WTC11 (cell line): ENCODE measurements at places on chromosomes 11 and 22. TPM values are rescaled to one million over a fixed set of nuclear protein-coding genes. Genes with fewer than 3 reads are reported as not detected.

Gene USH1C
- 3.3 to 3.9 TPM (median 3.7 TPM) in 3 replicates for total RNA-seq

Gene MAP6
- total RNA-seq = 0.27 to 0.90 TPM (median 0.55 TPM) in 3 replicates

Gene DDX25
- 17.5 to 20.5 TPM (median 20.4 TPM) in 3 replicates for total RNA-seq

Gene MMP12
- not detected in 3 replicates for total RNA-seq

Gene CDON
- total RNA-seq = 33.0 to 34.1 TPM (median 33.3 TPM) in 3 replicates

Gene PLEKHA7
- 13.0 to 16.2 TPM (median 15.3 TPM) in 3 replicates for total RNA-seq

Gene GRAMD1B
- total RNA-seq = 22.1 to 31.5 TPM (median 23.3 TPM) in 3 replicates

Gene OR5P2
- not detected in 3 replicates for total RNA-seq

Gene CECR2
- 110 to 111 TPM (median 110 TPM) in 3 replicates for total RNA-seq

Gene TBX1
- total RNA-seq = 7.9 to 12.8 TPM (median 9.3 TPM) in 3 replicates

Gene IRF7
- 11.1 to 12.0 TPM (median 11.5 TPM) in 3 replicates for total RNA-seq

Gene RBMXL2
- total RNA-seq = not detected in 3 replicates

Gene LGALS12
- 1.1 to 1.4 TPM (median 1.4 TPM) in 3 replicates for total RNA-seq

Gene TMEM184B
- total RNA-seq = 85.9 to 89.7 TPM (median 88.1 TPM) in 3 replicates

Gene SCGB2A2
- total RNA-seq = not detected in 3 replicates

Gene CASP5
- total RNA-seq = not detected in 3 replicates

Gene BTBD18
- 0.09 to 0.14 TPM in 2 of 3 replicates, not detected in the other for total RNA-seq

Gene TIGD3
- 1.9 to 2.3 TPM (median 2.1 TPM) in 3 replicates for total RNA-seq

Gene IGLL1
- not detected in 3 replicates for total RNA-seq

Gene ALG8
- total RNA-seq = 63.8 to 72.2 TPM (median 67.2 TPM) in 3 replicates

Gene OR8D4
- total RNA-seq = 0.07 TPM in 1 of 3 replicates, not detected in the others

Gene SYCE3
- total RNA-seq = 0.46 to 0.89 TPM (median 0.85 TPM) in 3 replicates

Gene KDELR3
- 5.7 to 10.3 TPM (median 7.7 TPM) in 3 replicates for total RNA-seq

Gene SLC22A12
- total RNA-seq = not detected in 3 replicates

Gene SYT7
- 12.5 to 18.9 TPM (median 18.2 TPM) in 3 replicates for total RNA-seq

Gene DCDC1
- 0.22 to 0.25 TPM (median 0.25 TPM) in 3 replicates for total RNA-seq

Gene HTR3A
- 4.1 to 6.0 TPM (median 5.0 TPM) in 3 replicates for total RNA-seq

Gene CEP57
- 67.6 to 70.7 TPM (median 70.2 TPM) in 3 replicates for total RNA-seq

Gene TYR
- total RNA-seq = not detected in 3 replicates

Gene MYBPC3
- 0.07 TPM in 2 of 3 replicates, not detected in the other for total RNA-seq

Gene SMIM35
- total RNA-seq = not detected in 3 replicates

Gene JHY
- total RNA-seq = 1.1 to 1.6 TPM (median 1.4 TPM) in 3 replicates

Gene SMTNL1
- total RNA-seq = 0.26 to 0.39 TPM (median 0.34 TPM) in 3 replicates

Gene NDUFS8
- 221 to 247 TPM (median 240 TPM) in 3 replicates for total RNA-seq

Gene PAX6
- total RNA-seq = 0.18 to 3.3 TPM (median 0.30 TPM) in 3 replicates

Gene OPCML
- total RNA-seq = 1.5 to 1.8 TPM (median 1.7 TPM) in 3 replicates

Gene TMEM86A
- 1.3 to 1.7 TPM (median 1.6 TPM) in 3 replicates for total RNA-seq

Gene LRRC10B
- 1.1 to 1.5 TPM (median 1.3 TPM) in 3 replicates for total RNA-seq

Gene OR51A2
- total RNA-seq = not detected in 3 replicates

Gene CARS1
- 57.9 to 92.0 TPM (median 62.0 TPM) in 3 replicates for total RNA-seq

Gene ACRV1
- not detected in 3 replicates for total RNA-seq

Gene SPON1
- 4.1 to 6.4 TPM (median 4.1 TPM) in 3 replicates for total RNA-seq

Gene GPHA2
- total RNA-seq = 1.0 to 1.6 TPM (median 1.6 TPM) in 3 replicates

Gene RPLP2
- 2,582 to 2,814 TPM (median 2,761 TPM) in 3 replicates for total RNA-seq

Gene RFPL2
- 0.39 to 0.48 TPM (median 0.41 TPM) in 3 replicates for total RNA-seq

Gene RFPL1
- not detected in 3 replicates for total RNA-seq

Gene CDC45
- 34.4 to 38.1 TPM (median 35.0 TPM) in 3 replicates for total RNA-seq

Gene DCHS1
- 11.5 to 14.2 TPM (median 12.6 TPM) in 3 replicates for total RNA-seq

Gene CD3D
- 0.33 to 1.3 TPM (median 0.89 TPM) in 3 replicates for total RNA-seq

Gene ALX4
- total RNA-seq = not detected in 3 replicates

Gene MRGPRE
- total RNA-seq = not detected in 3 replicates

Gene BRSK2
- total RNA-seq = 22.1 to 34.5 TPM (median 26.2 TPM) in 3 replicates

Gene FHIP1B
- 22.2 to 24.8 TPM (median 23.6 TPM) in 3 replicates for total RNA-seq

Gene ZNF214
- 3.5 to 4.1 TPM (median 4.0 TPM) in 3 replicates for total RNA-seq

Gene TTC12
- 7.6 to 11.5 TPM (median 10.9 TPM) in 3 replicates for total RNA-seq

Gene NRXN2
- total RNA-seq = 8.0 to 10.4 TPM (median 8.6 TPM) in 3 replicates

Gene RFPL3
- total RNA-seq = 0.16 TPM in 1 of 3 replicates, not detected in the others

Gene MMP8
- not detected in 3 replicates for total RNA-seq

Gene LUZP2
- total RNA-seq = 1.1 to 3.8 TPM (median 1.6 TPM) in 3 replicates
